ENCODE measurements at places on chromosomes 6 and 20.

GRCh38 chr6:51930602-51931001 lies 156.8 kb downstream of the PKHD1 start:
- no peak for DNase-seq

DNA sequence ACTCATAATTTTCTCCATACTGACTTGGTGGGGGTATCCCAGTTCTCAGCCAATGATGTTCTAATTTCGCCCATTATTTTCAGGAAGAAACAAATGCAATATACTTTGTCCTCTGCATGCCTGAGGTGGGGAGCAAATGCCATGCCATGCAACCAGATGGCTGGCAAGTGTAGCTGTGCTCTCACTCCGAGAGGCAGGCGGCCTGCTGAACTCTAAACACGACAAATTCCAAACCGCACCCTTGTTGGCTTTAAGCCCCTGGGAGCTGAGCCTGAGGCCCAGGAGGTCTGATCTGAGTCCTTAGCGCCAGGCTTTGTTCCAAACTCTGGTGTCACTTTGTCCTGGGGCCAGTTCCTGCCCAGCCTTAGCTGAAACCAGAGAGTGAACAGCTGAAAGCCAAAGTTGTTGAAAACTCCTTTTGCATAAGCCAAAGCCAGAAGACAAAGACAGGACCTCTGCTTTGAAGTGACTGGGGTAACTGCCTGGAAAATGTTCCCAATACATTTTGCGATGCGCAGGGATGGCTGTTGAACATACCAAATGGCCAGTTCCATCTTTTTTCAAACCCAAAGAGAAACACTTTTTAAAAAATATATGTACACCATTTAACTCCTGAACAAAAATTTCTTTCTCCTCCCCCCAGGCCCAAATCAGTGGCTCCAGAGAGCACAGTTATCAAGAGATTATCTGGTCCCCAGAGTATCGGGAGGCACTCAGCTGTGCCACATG lies 46.2 kb downstream of the TTI1 start:
- DNase-seq = no peak

- DNase-seq = no peak
These were observed 90.5 kb downstream of the ZMYND8 start for GRCh38 chr20:47265984-47266383.

DNA sequence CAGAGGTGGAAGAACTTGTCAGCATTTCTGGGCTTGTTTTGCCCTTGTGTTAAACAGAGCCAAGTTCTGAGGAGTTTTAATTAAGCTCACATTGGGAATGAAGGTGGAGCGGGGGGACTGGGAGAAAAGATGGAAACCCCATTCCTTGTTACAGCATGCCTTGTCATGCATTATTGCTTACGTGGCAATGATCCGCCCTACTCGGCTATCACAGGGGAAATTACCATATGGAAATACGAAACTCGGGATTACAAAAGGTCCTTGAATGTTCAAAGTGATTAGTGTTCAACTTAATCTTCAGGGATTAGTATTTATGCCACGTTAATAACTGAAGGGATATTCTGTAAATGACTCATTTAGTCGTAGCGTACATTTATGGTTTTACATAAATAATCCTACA lies 86.4 kb downstream of the MAP3K7 start:
- DNase-seq = no peak

DNA sequence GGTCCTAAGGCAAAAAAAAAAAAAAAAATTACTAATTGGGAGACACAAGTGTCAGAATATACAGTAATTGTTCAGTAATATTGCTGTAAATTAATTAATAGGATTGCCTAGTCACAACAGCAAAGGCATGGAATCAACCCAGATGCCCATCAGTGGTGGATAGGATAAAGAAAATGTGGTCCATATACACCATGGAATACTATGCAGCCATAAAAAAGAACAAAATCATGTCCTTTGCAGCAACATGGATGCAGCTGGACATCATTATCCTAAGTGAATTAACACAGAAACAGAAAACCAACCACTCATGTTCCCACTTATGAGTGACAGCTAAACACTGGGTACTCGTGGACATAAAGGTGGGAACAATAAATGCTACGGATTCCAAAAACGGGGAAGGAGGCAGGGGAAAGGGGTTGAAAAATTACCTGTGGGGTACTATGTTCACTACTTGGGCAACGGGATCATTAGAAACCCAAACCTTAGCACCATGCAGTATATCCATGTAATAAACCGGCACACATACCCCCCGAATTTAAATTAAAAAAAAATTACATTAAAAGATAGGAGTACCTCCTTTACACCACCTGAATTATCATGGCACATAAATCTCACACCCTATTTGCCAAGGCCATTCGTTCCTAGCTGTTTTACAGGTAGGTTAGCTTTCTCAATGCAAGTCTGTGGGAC lies 689 bp upstream of the PFDN4 start:
- no peak for DNase-seq

DNA sequence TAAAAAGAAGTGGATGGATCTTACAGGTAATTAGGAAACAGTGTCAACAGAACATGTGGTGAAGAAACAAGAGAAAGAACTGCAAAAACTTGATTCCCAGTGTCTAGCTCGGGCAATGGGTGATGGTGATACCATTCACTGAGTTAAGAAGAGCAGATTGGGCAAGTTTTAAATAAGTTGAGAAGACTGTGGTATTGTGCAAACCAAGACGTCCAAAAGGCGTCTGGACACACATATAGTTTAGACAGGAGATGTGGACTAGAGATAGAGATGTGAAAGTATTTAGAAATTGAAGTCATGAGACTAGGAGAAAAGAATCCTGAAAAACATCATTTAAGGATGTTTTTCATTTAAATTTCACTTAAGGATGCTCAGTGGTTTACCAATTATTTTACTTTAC lies 53.9 kb downstream of the CDK19 start:
- no peak for DNase-seq

DNA sequence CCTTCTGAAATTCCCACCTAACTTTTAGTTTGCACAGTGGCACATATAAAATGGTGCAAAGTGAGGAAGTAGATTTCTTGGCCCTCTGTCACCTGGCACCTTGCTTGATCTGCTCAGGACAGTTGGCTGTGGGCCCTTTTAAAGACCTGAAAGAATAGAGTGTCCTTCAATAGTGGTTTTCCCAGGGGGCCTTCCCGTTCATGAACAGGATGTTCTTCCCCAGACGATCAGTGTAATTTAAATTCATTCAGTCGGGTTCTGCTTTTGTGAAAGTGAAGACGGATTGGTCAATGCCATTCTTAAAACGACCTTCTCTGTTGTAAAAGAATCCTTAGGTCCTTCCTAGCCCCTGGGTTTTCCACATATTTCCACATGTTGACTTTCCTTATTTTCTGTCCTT lies 178.5 kb downstream of the SASH1 start:
- no peak for DNase-seq

DNA sequence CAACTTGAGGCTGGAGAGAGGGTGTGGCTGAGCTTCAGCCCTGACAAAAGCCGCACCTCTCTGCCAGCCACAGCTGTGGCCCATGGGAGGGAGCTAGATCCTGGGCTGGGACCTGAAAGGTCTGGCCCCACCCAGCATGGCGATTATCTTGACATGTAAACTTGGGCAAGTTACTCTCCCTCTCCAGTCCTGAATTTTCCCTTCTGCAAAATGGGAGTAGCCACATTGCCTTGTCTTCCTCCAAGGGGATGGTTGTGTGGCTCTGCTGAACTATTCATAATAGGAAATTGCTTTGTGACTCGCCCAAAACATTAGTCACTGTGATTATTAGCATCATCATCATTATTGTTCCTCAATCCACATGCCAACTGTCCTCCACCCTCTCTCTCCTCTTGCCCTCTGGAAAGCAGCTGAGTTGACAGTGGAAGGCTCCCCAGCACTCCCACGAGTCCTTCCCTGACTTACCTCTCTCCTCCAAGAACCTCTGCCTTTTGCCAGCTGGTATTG lies 23.0 kb upstream of the RBPJL start:
- DNase-seq = no peak

GRCh38 chr6:80962382-80962781 lies 790.1 kb downstream of the TENT5A start:
- DNase-seq = no peak

DNA sequence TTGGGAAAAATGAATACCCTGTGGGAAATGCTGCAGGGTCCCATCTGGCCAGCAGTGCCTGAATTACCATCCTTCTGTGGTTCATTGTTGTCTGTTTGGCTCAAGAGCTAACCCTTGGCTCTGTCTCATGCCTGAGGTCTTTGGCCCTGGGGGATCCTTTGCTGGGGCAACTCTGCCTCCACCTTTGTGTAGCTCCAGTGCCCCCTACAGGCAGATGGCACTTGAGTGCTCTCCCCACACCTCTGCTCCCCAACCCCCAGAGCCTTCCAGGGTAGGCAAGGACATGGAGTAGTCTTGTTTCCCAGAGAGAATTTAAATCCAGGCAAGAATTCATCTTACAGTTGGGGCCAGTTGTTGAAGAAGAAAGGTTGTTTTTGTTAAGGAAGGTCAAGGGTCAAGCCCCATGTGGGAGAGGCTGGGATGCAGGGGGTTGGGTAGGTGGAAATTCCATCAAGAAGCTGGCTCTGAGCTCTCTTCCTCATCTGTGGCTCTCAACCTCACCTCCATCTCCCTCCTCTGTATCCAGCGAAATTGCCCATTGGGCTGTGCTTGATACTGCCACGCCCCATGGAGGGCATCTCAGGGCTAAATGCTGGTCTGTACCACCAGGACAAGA lies 44.2 kb downstream of the ZNF831 start:
- peak; percentile 26 for DNase-seq

- DNase-seq = no peak
These were observed 89.3 kb downstream of the TSHZ2 start for GRCh38 chr20:53061192-53062108.

DNA sequence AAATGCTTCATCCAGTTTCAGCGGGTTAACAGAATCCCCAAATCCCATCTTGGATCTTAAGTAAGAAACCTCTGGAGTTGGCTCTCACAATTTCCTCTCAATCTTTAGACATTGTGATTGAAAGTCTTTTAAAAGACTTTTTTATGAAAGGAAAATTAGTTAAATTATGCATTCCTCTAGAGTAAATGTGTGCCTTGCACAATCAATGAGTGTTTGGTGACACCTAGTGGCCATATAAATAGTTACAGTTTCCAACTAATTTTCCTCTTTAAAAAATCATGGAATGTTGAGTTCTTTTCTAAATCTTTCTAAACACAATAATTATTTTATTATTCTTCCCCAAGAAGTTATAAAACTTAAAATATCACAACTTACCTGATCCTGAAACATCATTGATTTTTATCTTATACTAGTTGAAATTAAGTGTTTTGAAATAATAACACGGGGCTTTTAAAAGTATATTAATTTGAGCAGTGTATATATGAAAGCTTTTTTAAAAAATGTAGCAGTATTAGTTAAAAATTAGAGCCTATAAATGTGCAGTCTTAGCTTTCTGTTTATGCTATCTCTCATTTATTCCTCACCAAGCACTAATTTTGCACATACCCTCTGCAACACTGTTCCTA lies 66.4 kb downstream of the PKHD1 start:
- DNase-seq = no peak
